ENCODE measurements at places on chromosomes 11 and 22.
A peak's percentile ranks its signal among the peaks of the same experiment; 100 is the strongest.

DNA sequence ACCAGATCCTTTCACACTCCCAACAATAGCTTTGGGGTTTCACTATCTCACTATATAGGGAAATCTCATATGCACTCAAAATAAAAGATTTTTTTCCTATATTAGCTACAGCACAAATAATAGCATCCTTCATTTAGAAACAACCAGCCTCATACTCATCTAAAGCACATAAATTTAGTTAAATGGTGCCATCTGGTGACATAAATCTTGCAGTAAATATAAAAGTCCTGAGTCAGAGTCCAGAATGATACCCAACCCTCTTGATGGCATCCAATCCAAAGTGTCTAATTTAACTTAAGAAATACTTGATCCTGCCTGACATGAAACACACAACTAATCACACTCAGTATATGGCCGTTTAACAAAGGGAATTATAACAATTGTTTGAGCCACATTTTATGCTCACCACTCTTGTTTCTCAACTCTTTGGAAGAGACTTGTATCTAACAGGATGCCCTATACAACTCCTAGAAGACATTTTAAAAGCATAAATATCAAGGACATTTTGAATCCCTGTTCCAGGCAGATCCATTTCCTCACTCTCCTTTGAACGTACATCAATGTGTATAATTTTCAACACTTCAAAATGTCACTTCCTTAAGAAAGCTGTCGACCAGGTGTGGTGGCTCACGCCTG, 36.2 kb downstream of the DLG2 start:
- DNase-seq = no peak

GRCh38 chr11:115054570-115055538, 376.5 kb downstream of the NXPE2 start:
- DNase-seq = no peak

GRCh38 chr11:72274435-72274834, 30.5 kb upstream of the PHOX2A start:
- DNase-seq = no peak

- no peak for DNase-seq
Observed at GRCh38 chr11:118896472-118896913, 12.8 kb downstream of the CXCR5 start.

DNA sequence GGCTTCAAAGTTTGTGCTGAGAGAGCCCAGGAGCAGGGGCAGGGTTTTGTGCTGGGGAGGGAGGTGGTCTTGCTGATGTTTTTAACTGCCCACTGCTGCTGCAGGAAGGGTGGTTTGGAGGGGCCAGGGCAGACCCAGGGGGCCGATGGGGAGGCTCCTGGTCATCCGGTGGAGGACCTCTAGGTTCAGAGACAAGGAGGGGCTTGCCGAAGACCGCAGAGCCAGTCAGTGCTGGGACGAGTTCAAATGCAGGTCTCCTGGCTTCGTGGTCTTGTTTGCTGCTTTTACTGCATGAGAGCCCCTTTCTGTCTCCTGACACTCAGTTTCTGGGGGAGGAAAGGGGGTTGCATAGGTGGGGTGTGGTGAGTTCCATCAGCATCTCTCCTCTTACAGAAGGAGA, 26.0 kb downstream of the CACNA1I start:
- DNase-seq = no peak

- no peak for DNase-seq
Observed at GRCh38 chr11:23797624-23798419, 699.0 kb upstream of the LUZP2 start.

GRCh38 chr11:120340529-120340928, 4.3 kb downstream of the ARHGEF12 start:
- DNase-seq = no peak

DNA sequence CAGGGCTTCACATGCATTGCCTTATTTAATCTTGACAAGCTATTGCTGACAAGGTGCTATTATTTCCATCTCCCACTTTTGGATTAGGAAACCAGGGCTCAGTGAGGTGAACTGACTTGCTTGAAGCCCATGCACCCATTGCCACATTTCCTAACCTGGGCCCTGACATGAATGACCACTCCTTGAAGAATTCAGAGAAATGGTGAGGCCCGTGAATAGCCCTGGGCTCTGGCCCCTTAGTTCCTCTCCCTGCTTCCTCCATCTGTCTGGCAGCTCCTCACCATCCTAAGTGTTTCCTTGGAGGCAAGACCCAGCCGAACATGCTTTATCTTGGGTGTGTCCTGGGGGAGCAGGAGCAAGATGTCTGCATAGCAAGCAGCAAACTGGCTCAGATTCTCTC, 56.1 kb upstream of the NECTIN1 start:
- no peak for DNase-seq

GRCh38 chr11:29163231-29163630, 853.6 kb downstream of the KCNA4 start:
- DNase-seq = no peak

DNA sequence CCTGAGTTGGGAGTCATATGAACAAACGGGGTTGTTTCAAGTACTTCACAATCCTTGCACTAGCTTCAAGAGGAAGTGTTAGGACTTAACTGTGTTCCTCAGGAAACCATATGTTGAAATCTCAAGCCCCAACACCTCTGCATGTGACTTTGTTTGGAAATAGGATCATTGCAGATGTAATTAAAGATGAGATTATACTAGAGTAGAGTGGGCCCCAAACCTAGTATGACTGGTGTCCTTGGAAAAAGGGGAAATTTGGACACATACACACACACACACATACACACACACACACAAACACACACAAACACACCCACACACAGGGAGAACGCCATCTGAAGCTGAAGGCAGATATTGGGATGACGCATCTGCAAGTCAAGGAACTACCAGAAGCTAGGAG, 6.4 kb upstream of the CEP295 start:
- peak; percentile 4 for DNase-seq

- DNase-seq = peak; percentile 44
Observed at GRCh38 chr11:68855205-68855981, 13.7 kb upstream of the CPT1A start.

DNA sequence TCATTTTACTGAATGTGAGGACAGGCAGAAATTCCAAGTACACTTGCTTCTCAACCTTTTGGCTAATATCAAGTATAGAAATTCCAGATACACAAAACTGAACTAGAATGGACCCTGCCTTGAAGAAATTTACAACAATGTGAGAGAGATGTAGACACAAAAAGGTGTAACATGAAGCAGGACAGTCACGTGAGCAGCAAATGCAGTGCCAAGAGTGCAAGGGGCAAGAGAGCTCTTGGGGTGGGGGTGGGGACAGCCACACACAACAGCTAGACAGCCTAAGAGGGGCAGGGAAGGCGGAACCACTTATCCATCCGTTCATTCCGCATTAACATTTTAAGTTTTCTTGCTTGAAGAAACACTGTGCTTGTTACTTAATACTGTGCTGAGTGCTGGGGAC, 28.9 kb downstream of the PLEKHA7 start:
- no peak for DNase-seq

DNA sequence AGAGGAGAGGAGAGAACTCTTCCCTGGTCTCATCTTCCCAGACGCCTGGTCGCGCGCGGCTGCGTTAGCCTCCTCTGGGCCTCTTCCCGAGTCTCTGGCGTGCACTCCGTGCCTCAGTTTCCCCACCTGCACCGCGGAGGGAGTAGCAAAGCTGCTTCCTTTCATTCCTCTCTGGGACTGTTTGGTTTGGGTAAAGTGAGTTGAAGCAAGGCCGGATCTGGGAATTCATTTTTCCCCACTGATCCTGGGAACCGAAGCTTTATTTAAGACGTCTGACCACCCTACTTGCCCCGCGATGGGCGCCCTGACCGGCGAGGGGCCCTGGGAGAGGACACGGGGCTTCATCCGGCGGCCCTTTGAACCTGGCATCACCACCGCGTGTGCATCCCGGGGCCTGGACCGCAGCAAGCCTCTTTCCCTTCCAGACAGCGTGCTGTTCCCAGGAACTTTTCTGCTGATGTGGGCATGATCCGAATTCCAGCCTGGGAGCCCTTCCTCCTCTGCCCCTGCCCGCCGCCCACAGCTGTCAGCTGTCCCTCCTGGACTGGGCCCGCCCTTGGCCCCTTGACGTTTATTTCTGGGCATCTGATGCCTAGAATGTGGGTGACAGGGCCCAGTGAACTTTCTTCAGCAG, 758 bp downstream of the LDLRAD3 start:
- no peak for DNase-seq

GRCh38 chr11:111206472-111206871, 39.1 kb upstream of the POU2AF2 start:
- DNase-seq = no peak

DNA sequence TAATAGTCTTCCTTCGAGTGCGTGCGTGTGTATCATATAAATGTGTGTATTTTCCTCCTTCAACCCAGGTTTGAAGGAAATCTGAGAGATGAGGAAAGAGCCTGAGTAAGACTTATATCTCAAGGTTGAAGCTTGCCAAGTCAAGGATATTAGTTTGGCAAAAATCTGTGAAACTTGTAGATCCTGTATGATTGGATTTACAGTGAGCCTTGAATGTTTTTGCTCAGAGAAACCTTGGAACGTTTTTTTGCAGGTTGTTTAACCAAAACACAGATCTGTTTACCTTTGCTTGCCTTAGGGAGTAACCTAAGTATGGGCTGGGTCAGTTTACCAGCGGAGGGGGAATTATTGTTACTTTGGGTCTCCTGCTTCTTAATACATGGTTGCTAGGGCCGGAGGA, 35.9 kb upstream of the SORL1-AS1 start:
- no peak for DNase-seq

DNA sequence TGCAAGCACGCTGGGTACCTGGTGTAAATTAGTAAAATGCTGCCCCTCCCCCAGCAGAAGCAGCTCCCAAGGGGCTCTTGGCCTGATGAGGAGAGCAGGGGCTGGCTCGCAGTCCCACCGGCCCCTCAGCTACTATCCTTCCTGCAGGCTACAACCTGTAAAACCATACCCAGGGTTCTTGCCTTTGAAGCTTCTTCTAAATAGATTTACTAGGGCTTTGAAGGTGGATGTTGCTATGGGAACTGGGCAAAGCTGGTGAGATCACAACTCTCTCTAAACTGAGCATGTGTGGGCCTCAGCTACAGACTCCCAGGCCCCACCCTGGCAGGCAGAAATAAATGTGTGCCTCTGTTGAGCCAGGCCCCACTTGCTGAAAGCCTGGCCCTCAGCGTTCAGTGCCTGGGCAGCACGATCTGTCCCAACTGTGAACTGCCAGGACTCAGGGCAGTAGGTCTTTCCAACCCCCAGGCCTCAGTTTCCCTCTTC, 18.5 kb downstream of the CD5 start:
- peak; percentile 78 for DNase-seq

DNA sequence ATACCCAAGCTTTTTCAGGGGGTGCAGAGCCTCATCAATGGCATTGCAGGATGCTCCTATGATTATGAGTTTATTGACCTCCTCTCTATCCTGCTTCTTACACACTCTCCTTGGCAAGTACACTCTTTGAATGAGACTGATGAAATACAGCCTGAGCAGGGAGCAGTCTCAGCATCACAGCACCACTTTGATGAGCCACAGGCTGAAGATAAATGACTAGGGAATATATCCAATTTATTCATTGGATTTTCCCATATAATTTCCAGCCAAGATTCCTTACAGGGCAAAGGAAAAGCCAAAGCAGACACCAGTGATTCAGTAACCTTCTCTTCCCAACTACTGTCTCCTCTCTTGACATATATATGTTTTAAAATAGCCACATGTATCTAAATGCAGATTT, 79.2 kb downstream of the CASP12 start:
- no peak for DNase-seq

DNA sequence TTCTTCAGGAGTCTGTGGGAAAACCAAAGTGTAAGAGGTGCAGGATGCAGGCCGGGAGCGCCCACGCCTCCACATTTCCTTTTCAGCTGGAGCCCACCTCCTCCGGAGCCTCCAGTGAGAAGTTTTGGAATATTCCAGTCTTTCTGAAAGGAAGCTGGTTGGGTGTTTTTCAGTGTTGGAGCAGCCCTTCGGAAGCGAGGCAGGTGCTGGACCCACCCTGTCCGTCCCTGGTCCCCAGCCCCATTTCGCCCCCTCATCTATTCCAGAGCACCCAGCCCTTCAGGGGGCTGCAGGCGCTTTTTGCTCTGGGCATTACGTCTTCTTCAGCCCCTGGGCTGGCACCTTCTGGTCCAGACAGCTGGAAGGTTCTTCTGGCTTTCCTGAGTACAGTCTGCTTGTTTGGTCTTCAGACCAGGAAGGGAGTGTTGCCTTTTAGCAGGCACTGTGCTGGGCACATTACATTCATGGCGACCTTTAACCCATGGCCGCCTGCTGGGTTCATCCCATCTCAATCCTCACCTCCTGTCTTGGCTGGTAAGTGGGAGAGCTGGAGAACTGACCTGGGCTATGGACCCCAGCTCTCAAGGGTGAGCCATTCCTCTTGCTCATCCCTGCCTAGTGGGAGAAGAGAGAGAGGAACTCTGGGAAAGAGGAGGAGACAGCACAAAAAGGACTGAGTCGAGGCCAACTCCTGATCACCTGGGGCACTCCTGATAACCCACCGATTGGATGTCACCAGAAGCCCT, 710 bp upstream of the THY1 start:
- DNase-seq = no peak

Measured in CD4-positive, alpha-beta T cell treated with Interferon alpha-2 for 1 hour (primary cell).